Activated CD4-positive, alpha-beta T cell treated with anti-CD3 and anti-CD28 coated beads, Interleukin-2, amount 10 ng/mL, durations not matched to agents 7 days and 5 days (primary cell): ENCODE measurements at places on chromosomes 5 and 9. TPM values are rescaled to one million over a fixed set of nuclear protein-coding genes. Genes with fewer than 3 reads are reported as not detected.
A peak's percentile ranks its signal among the peaks of the same experiment; 100 is the strongest.

Gene ZNF879
- 4.7 TPM for total RNA-seq

DNA sequence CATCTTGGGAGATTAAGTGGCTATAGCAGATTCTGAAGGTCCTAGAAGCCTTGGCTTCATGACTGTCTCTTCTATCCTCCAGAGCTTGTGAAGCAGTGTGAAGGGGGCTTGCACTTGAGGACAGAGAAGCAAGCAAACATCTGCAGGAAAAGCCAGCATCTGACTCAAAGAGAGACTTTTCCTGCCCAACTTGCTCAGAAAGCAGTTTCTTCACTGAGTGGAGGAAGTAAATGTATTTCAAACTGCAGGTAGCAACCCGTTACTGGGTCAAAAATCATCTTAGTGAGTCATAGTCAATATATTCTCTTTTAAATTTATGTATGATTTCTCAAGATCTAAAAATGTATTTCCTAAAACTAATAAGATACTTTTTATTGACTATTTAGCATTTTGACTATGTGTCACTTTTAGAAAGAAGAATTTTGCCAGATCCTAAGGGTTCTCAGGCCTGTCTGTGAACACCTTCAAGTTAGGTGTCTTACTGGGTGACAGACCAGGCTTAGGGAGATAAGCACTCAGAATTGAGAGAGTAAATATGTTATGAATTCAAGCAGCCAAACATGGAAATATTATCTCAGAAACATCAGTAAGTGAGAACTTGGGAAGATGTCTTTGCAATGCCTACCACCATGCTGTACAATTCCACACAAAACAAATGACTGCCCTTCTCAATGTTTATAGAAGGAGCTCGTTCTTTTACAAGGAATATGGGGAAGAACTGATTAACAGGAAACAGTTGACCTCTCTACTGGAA is 72.6 kb upstream of the DMAC1 start:
- H3K36me3 ChIP-seq: no peaks in the 10 kb centered on the region
- peaks cover 8% of the 10 kb centered on the region for H3K4me1 ChIP-seq
- DNase-seq: no peak
- H3K27ac ChIP-seq: no peak overlapping the region

DNA sequence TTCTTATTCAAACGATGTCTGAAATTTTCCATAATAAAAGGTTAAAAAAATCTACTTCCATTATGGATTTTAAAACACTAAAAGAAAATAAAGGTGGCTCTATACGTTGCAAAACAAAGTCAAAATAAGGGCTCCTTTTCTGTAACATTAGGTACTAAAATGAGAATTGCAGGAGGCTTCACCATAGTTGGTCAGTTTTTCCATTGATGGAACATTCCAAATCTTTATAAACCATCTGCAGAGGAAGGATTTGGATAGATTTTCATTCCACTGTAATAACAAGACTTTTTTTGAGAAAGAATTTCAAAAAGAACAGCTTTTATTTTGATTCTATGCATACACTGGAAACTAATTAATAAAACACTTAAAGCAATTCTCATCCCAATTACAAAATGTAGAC is 145.6 kb downstream of the LURAP1L start:
- no peaks in the 10 kb centered on the region for H3K36me3 ChIP-seq
- H3K27me3 ChIP-seq: no peaks in the 10 kb centered on the region
- no peak for DNase-seq
- no peak overlapping the region for H3K4me3 ChIP-seq
- H3K27ac ChIP-seq: no peak overlapping the region

GRCh38 chr9:36399980-36400331 is at the start of gene RNF38:
TSS of gene RNF38 (minus strand) at chr9:36400269. CDS start at chr9:36400108, 161 bp downstream.
- H3K27me3 ChIP-seq: no peaks in the 10 kb centered on the region
- H3K27ac ChIP-seq: peak within 1 kb of the TSS; percentile 98
- H3K4me3 ChIP-seq: peak within 1 kb of the TSS; percentile 95

- no peak for DNase-seq
- peaks cover 32% of the 10 kb centered on the region for H3K36me3 ChIP-seq
- no peaks in the 10 kb centered on the region for H3K27me3 ChIP-seq
Observed at GRCh38 chr5:65695896-65696295, 26.0 kb downstream of the SGTB start.

DNA sequence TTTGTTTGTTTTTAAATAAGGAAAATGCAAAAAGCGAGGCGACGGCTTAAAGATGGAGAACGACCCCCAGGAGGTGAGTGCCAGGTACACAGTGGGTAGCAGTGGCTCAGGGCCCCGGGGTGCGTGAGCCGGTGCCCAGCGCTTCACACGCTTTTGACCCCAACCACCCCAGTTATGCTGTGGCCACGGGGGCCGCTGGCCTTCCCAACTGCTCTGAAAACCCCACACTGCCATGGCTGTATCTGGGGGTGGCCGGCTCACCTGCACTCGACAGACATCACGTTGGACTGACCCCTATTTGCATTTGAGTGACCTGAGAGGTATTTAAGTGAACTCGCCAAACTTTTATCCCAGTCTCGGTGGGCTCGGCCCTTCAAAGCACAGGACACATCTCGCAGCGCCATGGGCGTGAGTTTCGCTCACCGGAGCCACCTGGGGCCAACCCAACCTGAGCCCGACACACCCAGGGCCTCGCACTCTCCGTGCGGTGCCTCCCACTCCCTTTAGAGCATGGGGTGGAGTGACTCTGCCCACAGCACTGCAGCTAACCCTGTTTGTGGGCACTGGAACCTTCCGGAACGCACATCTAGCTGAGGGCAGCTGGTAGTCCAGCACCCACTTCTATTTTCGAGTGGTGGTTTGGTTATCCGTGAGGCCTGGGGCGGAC is 13.7 kb upstream of the AJM1 start:
- no peak overlapping the region for H3K27ac ChIP-seq
- H3K36me3 ChIP-seq: peaks cover 12% of the 10 kb centered on the region
- no peak overlapping the region for H3K4me3 ChIP-seq
- H3K4me1 ChIP-seq: no peaks in the 10 kb centered on the region

DNA sequence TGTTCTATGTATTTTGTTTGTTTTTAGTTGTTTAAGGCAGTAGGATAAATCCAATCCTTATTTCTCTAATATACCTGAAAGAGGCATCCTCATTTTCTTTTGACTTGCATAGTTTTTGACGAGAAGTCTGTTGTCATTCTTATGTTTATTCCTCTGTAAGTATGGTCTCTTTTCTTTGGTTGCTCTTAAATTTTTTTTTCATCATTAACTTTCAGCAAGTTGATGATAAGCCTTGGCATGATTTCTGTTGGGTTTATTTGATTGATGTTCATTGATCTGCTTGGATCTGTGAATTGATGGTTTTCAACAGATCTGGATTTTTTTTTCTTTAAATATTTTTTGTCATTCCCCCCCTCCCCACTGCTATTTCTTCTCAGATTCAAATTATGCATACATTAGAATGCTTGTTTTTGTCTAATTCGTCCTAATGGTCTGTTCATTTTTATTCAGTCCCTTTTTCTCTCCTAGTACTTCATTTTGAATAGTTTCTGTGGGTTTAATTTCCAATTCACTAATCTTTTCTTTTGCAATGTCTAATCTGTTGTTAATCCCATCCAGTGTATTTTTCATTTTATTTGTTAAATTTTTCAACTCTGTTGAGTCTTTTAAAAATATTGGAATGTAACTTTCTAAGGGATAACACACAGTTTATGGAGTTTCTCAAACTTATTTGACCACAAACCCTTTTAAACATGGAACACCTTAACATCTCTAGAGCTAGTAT is 495.9 kb downstream of the CSNK1G3 start:
- no peak overlapping the region for H3K4me3 ChIP-seq
- no peak for DNase-seq
- no peaks in the 10 kb centered on the region for H3K36me3 ChIP-seq
- no peaks in the 10 kb centered on the region for H3K4me1 ChIP-seq
- H3K27me3 ChIP-seq: no peaks in the 10 kb centered on the region
- no peak overlapping the region for H3K27ac ChIP-seq

GRCh38 chr9:136754626-136755301 is 3.3 kb downstream of the LCN8 start:
- no peak overlapping the region for H3K4me3 ChIP-seq
- peaks cover 5% of the 10 kb centered on the region for H3K27me3 ChIP-seq
- H3K27ac ChIP-seq: no peak overlapping the region
- peaks cover 5% of the 10 kb centered on the region for H3K36me3 ChIP-seq
